ENCODE measurements at places on chromosomes 7 and 10.

- DNase-seq = no peak
Observed at GRCh38 chr10:110765513-110766319, 106.0 kb upstream of the PDCD4 start.

DNA sequence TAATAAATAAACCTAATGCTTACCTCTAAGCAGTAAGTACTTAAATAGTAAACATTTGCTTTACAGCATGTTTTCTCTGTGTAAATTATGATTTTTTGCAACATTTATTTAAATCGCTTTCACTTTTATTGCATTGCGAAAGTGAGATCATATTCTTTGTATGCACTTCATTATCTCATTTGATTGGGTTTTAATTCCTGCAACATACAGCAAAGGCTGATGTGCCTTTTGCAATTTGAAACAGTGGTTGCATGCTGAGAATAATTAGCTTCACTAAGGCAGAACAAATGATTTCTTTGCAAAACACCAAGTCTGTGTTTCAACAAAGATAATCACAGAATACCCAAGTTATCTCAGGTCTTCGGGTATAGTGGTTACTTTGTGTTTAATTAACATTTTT is 16.3 kb upstream of the THSD7A start:
- no peak for DNase-seq

- no peak for DNase-seq
Observed at GRCh38 chr7:142384493-142384922, 126.7 kb upstream of the PRSS58 start.

GRCh38 chr7:112481833-112482670 is 1.3 kb downstream of the LSMEM1 start:
- DNase-seq = no peak

- DNase-seq = no peak
Observed at GRCh38 chr7:99625961-99626360, 9.2 kb downstream of the ZSCAN25 start.

DNA sequence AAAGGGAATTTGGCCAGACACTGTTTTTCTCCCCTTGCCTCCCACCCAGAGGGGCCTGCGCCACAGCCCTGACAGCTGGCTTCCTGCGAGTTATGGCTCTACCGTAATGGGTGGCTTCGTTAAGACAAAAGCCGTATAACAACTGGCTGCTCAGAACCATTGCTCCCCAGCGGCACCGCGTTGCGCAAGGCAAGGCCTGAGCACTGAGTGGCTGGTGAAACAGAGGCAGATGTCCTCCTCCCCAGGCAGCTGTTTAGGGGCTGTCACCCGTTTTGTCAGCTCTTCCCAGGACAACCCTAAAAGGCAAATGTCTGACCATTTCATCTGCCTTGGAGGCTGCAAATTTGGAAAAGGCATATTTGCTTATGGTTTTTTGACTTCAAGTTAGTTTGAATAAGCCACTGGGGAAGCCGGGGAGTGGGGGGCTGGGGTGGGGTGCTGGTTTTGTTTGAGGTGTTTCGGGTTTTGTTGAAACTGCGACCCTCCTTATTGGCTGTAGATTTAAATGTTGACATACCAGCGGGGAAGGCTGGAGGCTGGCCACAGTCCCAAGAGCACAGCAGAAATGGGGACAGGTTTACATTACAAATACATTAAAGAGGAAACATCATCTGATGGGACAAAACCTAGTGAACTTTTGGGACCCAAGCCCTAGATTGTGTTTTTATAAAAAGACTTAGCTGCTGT is 681 bp upstream of the SPOCK2 start:
- DNase-seq = peak; percentile 52

GRCh38 chr10:35400595-35401268 is 64.4 kb downstream of the CCNY start:
- DNase-seq = no peak

DNA sequence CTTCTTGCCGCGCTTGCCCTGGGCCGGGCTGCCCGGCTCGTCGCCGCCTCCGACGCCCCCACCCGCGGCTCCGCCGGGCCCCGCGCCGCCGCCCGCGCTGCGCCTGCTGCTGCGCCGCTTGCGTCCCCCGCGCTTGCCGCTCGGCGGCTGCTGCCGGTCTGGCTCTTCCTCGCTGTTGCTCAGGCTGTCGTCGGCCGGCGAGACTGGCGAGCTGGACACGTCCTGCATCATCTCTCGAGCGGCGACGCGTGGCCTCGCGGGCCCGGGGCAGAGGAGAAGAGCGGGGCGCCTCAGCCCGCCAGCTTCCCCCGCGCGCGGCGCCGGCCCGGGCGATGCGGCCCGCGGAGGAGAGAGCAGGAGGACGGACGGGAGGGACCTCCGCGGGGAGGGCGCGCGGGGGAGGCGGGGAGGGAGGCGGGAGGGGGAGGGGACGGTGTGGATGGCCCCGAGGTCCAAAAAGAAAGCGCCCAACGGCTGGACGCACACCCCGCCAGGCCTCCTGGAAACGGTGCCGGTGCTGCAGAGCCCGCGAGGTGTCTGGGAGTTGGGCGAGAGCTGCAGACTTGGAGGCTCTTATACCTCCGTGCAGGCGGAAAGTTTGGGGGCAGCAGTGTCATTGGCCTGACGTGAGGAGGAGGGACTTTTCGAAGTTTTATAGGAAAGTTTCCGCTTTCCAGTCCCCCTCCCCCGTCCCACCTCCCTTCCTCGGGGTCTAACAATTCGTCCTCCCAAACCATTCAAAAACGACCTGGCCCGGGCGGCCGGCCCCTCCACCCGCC is at the start of gene TWIST1:
Gene TWIST1 (minus strand): TSS at position 546 of the 779 bp plus-strand sequence. CDS start 315 bp downstream, at position 231.
- no peak for DNase-seq

- DNase-seq = no peak
Observed at GRCh38 chr7:17523813-17524739, 225.6 kb downstream of the AHR start.

- no peak for DNase-seq
Observed at GRCh38 chr10:22464966-22465629, 119.8 kb downstream of the SPAG6 start.

DNA sequence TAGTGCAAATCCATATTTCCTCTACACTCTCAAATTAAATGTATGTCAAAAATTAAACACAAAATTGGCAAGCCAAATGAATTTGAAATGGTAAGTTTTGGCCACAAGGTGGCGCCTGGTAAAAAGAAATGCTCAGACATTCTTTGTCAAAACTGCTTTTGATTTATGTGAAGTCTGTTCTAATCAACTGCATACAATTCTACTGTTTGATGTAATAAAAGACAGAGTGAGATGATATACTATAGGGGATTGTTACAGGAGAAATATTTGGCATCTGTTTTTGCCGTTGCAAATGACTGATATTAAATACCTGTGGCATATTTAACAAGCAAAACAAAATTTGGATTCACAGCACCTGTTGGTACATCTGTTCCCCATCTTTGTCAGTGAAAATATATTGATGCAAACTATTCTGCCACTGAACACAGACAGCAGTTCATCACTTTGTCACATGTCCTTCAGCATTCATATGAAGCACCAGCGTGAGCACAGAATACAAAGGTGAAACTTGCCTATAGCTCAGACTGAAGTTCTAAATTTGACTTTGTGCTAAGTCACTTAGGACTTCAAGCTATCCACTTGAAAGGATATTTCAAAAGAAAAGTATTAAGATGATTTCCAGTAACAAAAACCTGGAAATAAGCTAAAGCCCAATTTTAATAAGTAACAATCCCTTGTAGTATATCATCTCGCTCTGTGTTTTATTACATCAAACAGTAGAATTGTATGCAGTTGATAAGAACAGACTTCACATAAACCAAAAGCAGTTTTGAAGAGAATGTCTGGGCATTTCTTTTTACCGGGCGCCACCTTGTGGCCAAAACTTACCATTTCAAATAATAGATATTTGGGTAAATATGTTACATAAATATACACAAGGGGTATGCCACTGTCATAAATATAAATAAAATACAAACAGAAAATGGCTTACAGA is 10.2 kb upstream of the CH25H start:
- peak; percentile 50 for DNase-seq

DNA sequence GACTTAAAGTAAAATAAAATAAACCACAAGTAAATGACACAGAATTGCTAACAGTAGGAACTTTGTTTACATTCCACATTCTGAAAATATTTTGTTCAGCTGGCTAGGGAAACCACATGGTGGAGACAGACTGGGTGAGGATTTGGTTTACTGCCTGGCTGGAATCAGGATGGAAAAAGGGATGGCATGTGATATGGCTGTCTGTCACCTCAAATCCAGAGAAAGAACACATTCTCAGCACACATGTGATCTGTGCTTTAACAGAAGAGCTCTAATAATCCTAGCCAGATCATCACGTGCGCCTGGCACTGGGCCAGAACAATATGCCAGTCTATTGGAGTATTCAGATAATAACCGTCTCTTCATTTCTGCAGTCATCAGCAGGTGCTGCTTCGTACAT is 90.9 kb upstream of the PIP4K2A start:
- DNase-seq = no peak

- DNase-seq = no peak
Observed at GRCh38 chr10:91550021-91550420, 82.8 kb downstream of the PPP1R3C start.

DNA sequence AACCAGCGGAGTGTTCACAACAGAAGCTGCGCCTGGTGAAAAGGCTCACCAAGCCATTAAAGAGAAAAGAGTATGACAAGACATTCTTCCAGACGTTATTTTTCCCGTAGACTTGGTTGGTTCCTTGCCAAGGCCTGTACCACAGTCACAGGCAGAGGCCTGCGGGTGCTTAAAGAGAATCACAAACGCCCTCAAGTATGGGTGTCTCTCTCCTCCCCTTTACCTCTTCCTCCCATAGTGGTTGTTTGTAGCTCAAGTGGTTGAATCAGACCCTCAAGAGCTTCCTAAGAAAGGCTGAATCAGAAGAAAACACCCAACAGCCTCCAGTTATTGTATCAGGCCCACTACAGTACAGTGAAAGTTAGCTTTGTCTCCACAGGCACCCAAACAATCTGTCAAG is 169.0 kb downstream of the CREB5 start:
- no peak for DNase-seq

GRCh38 chr10:27745732-27746396 is at the start of gene MKX:
TSS of gene MKX (minus strand) at chr10:27745819. CDS start at chr10:27743415, 2,404 bp downstream.
- no peak for DNase-seq

DNA sequence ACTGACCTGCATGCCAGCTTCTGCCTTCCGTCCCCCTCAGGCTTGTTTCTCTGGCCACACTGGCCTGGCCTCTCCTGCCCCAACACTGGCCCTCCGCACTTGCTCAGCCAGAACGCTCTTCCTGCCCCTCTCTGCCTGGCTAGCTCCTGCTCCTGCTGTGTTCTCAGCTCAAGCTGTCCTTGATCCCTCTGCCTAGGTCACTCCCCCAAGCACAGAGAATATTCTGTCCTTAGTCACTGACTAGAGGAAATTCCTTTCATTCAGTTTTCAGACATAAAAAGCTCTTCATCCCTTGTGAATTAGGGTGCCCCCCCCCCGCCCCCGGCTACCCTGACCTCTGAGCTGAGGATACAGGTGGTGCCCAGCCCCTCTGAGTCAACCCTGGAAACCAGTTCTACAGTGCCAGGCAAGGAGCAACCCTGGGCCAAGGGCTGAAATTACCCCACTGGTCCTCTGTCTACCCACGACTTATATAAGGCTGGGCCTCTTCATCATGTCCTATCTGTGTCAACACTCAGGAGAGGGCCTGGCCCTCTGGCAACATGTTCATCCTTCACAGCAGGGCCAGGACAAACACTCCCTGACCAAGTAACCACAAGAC is 6.6 kb upstream of the SGPL1 start:
- no peak for DNase-seq

DNA sequence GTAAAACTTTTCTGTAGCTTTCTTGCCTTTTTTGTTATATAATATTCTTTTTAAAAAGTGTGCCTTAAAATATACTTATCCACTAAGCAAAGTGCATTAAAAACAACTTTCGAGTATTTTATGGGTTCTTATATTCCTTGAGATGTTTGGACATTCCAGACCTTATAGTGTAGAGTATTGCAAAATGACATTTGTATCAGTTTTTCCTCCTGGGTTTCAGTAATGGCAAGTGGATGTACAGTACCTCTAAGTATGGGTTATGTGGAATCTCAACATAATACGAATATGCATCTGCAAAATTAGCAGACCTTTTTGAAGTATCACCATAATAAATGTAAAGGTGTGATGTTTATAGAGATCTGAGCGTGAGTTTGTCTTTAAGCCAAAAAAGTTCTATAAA is 2.7 kb downstream of the CDK13 start:
- no peak for DNase-seq

GRCh38 chr10:132136097-132136521 is 50.6 kb upstream of the DPYSL4 start:
- DNase-seq = no peak

- DNase-seq = no peak
Observed at GRCh38 chr10:69527961-69528360, 45.3 kb downstream of the NEUROG3 start.

DNA sequence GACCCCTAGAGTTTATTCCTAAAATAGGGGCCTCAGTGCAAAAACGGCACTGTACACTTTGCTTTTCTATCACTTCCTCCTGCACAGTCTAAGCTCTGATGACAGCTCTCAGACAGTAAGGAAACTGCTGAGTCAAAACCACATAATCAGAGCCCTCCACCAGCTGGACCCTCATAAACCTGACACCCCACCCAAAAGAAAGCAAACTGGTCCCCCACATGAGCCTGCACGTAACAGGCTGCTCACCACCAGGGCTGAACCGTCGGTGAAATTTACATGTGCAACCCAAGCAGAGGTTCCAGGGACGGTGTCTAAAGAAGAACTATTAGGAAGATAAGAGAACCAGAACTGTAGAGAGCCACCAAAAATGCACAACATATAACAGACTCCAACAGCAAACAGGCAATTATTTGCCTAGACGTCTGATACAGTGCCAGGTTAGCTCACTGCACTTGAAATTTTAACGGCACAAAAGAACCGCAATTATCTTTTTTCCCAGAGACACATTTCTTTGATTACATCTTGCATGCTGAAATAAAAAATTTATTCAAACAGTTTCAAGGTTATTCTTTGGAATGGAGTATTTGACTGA is 19.6 kb downstream of the SGMS1 start:
- no peak for DNase-seq

GRCh38 chr10:97991871-97992270 is 38.5 kb downstream of the CRTAC1 start:
- no peak for DNase-seq

- DNase-seq = no peak
Observed at GRCh38 chr7:85454904-85455303, 268.0 kb upstream of the SEMA3D start.

DNA sequence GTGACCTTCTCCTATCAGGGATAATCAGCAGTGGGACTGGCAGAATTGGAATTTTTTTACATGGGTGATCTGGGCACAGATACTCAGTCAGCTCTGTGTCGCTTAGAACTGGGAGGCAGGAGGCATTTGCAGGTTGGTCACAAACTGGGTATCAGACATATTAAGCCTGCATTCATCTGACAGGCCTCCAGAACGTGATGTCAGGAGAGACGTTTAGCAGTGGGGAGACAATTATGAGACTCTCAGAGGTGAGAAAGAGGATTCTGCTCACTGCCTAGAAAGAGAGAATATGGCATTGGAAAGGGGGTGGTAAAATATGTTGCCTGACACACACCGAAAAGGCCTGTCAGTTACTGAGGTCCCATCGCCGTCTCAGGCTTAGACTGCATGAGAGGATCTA is 717.6 kb upstream of the GALNT17 start:
- no peak for DNase-seq

- no peak for DNase-seq
Observed at GRCh38 chr7:74371381-74372341, 82.0 kb upstream of the GTF2IRD1 start.

- peak; percentile 29 for DNase-seq
Observed at GRCh38 chr10:14382022-14382421, 51.3 kb upstream of the FRMD4A start.
